Activated CD4-positive, alpha-beta T cell treated with anti-CD3 and anti-CD28 coated beads, Interleukin-2, Interleukin-4, amounts not matched to agents 100 ng/mL and 50 ng/mL, durations not matched to agents 16 hours and 8 hours (primary cell): ENCODE measurements at places on chromosomes 7 and 10.

GRCh38 chr7:113125728-113126127 is 7.4 kb upstream of the SMIM30 start:
- no peak for DNase-seq

DNA sequence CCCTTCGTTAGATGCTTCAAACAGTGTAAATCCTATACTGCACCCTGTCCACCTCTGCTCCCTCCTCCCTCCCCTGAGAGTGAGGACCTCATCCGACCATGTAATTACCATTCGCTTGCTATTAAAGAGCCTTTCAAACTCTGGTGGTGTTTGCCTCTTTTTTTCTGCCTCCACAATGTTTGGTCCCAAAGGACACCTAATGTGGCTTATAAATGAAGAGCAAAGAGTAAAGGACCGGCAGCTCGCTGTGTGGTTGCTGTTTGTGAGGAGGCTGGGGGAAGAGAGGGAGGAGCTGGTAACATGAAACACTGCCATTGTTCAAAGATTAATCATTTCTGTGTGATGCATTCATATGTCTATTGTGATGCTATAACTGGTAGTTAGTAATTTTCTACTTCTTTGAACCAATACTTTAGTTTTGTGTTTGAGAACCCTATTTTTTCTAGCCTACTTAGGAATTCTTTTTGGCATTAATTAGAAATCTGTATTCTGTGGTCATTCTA is 27.9 kb downstream of the MTURN start:
- DNase-seq = no peak

DNA sequence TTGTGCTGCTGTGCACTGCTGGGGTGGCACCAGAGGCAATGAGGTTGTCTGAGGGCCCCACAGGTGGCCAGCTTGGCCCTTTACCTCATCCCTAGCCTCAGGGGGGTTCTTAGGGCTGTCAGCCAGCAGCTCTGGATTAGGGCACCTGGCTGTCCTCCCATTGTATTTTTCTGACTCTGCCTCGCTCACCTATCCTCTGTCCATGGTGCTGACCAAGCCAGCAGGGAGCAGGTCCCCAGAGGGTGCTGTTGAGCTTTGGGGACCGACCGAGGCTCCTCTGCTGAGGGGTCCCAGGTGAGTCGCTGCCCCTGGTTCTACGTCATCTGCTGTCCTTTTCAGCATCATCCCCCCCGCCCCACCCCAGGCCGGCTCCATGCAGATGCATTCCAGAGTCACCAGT is 32.1 kb upstream of the ZNF735 start:
- DNase-seq = no peak

- no peak for DNase-seq
Observed at GRCh38 chr10:12606461-12606860, 257.1 kb downstream of the CAMK1D start.

DNA sequence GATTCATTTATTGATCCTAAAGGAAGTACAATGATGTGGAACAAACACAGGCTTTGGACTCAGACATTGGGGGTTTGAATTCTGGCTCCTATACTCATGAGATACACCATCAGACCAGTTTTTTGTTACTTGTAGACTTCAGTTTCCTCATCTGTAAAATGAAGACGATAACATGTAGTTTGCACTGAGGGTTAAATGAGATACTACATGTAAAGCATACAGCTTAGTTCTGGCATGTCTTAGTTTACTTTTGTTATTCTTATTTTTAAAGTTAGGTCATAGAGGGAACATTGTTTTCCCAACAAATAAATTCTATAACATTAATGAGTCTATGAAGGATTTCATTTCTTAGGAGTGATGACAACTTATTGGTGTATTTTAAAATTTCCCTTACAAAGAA is 183.5 kb upstream of the FAM3C start:
- DNase-seq = no peak

GRCh38 chr10:118241229-118242137 is 100.6 kb downstream of the FAM204A start:
- peak; percentile 67 for DNase-seq

GRCh38 chr10:33981301-33981700 is 646.8 kb upstream of the NRP1 start:
- DNase-seq = no peak

- DNase-seq = no peak
Observed at GRCh38 chr7:26267601-26268166, 24.0 kb upstream of the SNX10 start.

GRCh38 chr10:44977287-44978212 is 1.1 kb downstream of the DEPP1 start:
- no peak for DNase-seq

- no peak for DNase-seq
Observed at GRCh38 chr7:30838008-30838407, 66.8 kb downstream of the MINDY4 start.

- no peak for DNase-seq
Observed at GRCh38 chr7:102975854-102976253, 63.1 kb downstream of the LRRC17 start.

DNA sequence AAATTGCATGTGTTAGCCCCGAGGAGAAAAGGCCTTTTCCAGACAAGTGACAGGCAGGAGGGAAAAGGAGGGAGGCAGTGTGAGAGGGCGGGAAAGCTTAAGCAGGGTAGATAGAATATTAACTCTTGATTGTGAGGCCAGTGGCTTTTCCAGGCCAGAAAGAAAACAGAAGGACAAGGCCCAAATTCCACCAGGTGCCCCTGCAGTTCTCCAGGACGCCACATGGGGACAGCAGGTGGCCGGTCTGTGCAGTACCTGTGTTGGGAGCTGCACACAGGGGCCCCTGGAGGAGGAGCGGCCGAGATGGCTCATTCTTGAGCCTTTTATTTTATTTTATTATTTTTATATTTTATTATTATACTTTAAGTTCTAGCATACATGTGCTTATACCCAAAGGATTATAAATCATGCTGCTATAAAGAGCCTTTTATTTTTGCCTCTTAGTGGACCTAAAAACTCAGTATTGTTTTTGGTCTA is 141.3 kb upstream of the KLF14 start:
- DNase-seq = no peak

- DNase-seq = no peak
Observed at GRCh38 chr10:47378606-47379444, 5.3 kb downstream of the ZNF488 start.

- no peak for DNase-seq
Observed at GRCh38 chr10:13803566-13804554, 217.1 kb downstream of the PRPF18 start.

GRCh38 chr7:22860784-22861482 is 38.3 kb upstream of the TOMM7 start:
- DNase-seq = peak; percentile 42
